ENCODE measurements at places on chromosomes 11 and 22. TPM values are rescaled to one million over a fixed set of nuclear protein-coding genes. Genes with fewer than 3 reads are reported as not detected.

GRCh38 chr22:30882184-30882717, 86.3 kb downstream of the MORC2 start:
- H3K27ac ChIP-seq, result no peak overlapping the region
- no peak for DNase-seq
- H3K27me3 ChIP-seq, result peaks cover 1% of the 10 kb centered on the region
- H3K4me1 ChIP-seq, result no peaks in the 10 kb centered on the region

DNA sequence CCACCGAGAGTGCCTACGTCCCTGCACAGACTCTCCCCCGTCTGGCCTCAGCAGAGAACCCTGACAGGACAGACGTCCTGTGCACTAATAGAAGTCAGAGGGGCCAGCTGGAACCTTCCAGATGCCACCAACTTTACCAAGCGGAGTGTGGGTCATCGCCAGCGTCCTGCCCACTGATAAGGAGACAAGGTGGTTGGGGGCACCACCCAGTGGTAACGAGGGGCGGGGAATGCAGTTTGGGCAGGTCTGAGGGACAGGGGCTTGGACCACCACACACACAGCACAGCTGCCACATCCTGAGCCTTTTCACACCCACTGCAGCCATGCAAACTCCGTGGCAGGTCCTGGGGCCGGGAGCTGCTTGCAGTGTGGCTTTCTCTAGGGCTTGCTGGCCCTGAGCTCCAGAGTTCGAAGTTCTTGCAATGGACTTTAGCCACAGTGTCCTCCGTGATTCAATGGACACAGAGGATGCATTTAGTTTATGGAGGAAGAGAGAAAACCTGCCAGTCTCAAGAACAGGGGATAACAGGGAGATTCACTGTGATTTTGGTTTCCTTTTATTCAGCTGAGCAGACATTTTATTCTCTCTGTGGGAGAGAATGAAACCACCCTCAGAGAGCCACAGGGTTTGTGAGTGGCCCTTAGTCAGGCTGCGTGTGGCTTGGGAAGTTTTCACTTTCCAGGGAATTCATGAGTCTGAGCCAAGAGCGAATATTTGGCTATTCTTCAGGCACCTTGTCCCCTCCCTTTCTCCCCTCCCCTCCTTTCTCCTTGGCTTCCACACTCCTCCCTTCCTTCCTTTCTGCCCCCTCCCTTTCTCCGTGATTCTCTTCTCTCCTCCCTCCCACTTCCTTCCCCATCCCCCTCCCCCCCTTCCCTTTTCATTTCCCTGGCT, 13.1 kb downstream of the MRGPRG start:
- no peak overlapping the region for H3K4me3 ChIP-seq
- DNase-seq, result no peak
- H3K27ac ChIP-seq, result no peak overlapping the region
- H3K36me3 ChIP-seq, result no peaks in the 10 kb centered on the region

- peaks cover 3% of the 10 kb centered on the region for H3K27me3 ChIP-seq
- no peak overlapping the region for H3K4me3 ChIP-seq
- no peaks in the 10 kb centered on the region for H3K36me3 ChIP-seq
- H3K27ac ChIP-seq, result no peak overlapping the region
- H3K4me1 ChIP-seq, result peaks cover 3% of the 10 kb centered on the region
Measured at GRCh38 chr22:22944268-22944985, 56.8 kb downstream of the IGLL5 start.

GRCh38 chr11:69508974-69509373, 27.5 kb downstream of the LINC01488 start:
- H3K4me1 ChIP-seq, result no peaks in the 10 kb centered on the region
- no peak overlapping the region for H3K4me3 ChIP-seq
- DNase-seq, result no peak
- H3K27ac ChIP-seq, result no peak overlapping the region
- H3K27me3 ChIP-seq, result peaks cover 3% of the 10 kb centered on the region

The KREMEN1 gene
- 3.1 TPM for total RNA-seq

- peaks cover 31% of the 10 kb centered on the region for H3K27me3 ChIP-seq
- DNase-seq, result peak; percentile 87
- no peak overlapping the region for H3K27ac ChIP-seq
- peaks cover 6% of the 10 kb centered on the region for H3K4me1 ChIP-seq
- peak overlapping the region; percentile 88 for H3K4me3 ChIP-seq
- H3K36me3 ChIP-seq, result peaks cover 7% of the 10 kb centered on the region
Measured at GRCh38 chr22:19717691-19718455, 3.6 kb downstream of the SEPTIN5 start.

GRCh38 chr22:46828323-46828900, 66.0 kb downstream of the TBC1D22A start:
- no peak for DNase-seq
- H3K36me3 ChIP-seq, result no peaks in the 10 kb centered on the region
- H3K27ac ChIP-seq, result no peak overlapping the region
- peaks cover 11% of the 10 kb centered on the region for H3K27me3 ChIP-seq
- peaks cover 32% of the 10 kb centered on the region for H3K4me1 ChIP-seq

DNA sequence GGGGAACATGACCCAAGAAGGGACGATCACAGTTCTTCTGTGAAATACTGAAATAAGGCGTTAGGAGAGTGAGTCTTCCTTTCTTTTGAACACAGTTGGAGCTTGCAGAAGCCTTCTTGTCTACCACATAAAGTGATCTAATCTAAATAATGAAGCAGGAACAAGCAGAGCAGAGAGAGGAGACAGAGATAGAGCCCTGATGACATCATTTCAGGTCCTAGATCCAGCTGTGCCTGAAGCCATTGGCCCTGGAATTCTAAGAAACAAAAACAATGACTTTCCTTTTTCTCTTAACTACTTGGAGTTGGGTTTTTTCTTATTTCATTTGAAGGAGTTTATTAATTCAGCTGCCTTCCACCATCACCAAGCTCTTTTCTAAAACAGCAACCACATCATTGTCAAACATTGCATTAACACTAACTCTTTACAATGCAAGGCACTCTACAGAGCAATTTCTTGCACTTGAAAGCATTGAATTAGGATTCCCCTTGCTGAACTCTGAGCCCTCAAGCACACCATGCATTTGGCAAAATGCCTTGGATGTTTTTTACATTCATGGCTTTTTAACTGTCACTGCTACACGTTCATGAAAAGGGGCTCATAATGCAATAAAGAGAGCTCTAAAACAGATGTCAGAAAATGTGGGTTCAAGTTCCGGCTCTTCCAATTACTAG, 117.2 kb upstream of the TIMP3 start:
- H3K27me3 ChIP-seq, result peaks cover 4% of the 10 kb centered on the region
- H3K27ac ChIP-seq, result no peak overlapping the region
- no peaks in the 10 kb centered on the region for H3K4me1 ChIP-seq

- peaks cover 6% of the 10 kb centered on the region for H3K27me3 ChIP-seq
- no peak overlapping the region for H3K4me3 ChIP-seq
- H3K4me1 ChIP-seq, result no peaks in the 10 kb centered on the region
- peaks cover 40% of the 10 kb centered on the region for H3K36me3 ChIP-seq
- no peak overlapping the region for H3K27ac ChIP-seq
- no peak for DNase-seq
Measured at GRCh38 chr11:10498426-10499250, 42.3 kb downstream of the RNF141 start.

The GNAZ gene
- total RNA-seq, result 0.21 TPM

GRCh38 chr11:1438261-1438966, 48.2 kb downstream of the MOB2 start:
- DNase-seq, result no peak
- no peaks in the 10 kb centered on the region for H3K36me3 ChIP-seq
- H3K27me3 ChIP-seq, result peaks cover 2% of the 10 kb centered on the region
- H3K4me3 ChIP-seq, result no peak overlapping the region

- no peak overlapping the region for H3K27ac ChIP-seq
- no peaks in the 10 kb centered on the region for H3K36me3 ChIP-seq
- no peaks in the 10 kb centered on the region for H3K4me1 ChIP-seq
- H3K27me3 ChIP-seq, result no peaks in the 10 kb centered on the region
- no peak for DNase-seq
- no peak overlapping the region for H3K4me3 ChIP-seq
Measured at GRCh38 chr11:73747762-73748161, 13.1 kb downstream of the RAB6A start.

The SLC17A6 gene
- total RNA-seq, result not detected

DNA sequence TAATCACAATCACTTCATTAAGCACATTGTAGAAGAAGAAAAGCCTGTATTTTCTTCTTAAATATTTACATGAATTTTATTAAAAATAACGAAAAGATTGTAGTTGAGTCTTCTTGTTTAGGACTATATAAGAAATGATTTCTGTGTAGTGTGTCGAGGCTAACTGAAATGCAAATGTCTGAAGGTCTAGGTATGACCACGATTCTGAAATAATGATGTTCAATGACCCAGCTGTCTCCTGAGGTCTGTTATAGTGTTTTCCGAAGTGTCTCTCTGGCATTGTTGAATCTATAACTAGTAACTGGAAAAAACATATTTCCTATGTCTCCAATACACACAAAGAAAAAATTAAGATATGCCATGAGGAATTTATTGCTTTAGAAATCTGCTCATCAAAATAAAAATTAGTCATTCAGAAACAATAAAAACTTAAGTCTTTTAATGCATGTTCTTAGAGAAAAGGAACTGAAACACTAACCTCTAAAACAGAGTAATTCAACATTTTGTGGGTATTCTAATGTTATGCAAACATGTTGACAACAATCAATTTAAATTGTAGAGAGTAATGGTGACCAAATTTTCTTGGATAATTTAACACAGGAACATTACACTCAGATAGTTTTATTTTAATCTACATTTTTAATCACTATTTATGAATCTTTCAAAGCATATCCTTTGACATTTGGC, 55.0 kb downstream of the CASP12 start:
- DNase-seq, result no peak
- no peak overlapping the region for H3K4me3 ChIP-seq
- H3K27ac ChIP-seq, result no peak overlapping the region

The ALKBH8 gene
- 8.4 TPM for total RNA-seq

DNA sequence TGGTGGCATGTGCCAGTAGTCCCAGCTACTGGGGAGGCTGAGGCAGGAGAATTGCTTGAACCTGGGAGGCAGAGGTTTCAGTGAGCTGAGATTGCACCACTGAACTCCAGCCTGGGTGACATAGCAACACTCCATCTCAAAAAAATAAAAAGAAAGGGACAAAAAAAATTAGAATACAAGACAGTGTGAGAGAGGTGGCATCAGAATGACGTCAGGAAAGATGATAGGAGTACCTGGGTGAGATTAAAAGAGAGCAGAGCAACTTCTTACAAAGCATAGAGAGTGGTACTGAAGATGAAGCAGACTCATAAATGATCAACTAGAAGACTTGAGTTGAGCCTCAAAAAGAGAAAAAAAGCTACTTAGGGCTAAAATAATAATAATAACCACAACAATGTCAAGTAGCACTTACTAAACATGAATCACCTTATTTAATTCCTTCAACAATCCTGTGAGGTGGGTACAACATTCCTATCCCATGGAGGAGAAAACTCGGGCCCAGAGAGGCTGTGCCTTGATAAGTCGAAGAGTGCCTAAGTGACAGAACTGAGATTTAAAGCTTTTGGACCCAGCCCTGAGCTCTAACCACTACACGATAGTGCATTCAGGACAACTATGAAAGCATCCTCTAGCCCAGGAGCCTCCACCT, 5.2 kb upstream of the SLN start:
- H3K4me1 ChIP-seq, result no peaks in the 10 kb centered on the region
- H3K36me3 ChIP-seq, result no peaks in the 10 kb centered on the region
- DNase-seq, result no peak
